ENCODE measurements at places on chromosomes 7 and 10. TPM values are rescaled to one million over a fixed set of nuclear protein-coding genes. Genes with fewer than 3 reads are reported as not detected.
A peak's percentile ranks its signal among the peaks of the same experiment; 100 is the strongest.

Gene SUN3
- not detected for total RNA-seq

Gene CHAT
- total RNA-seq: not detected

DNA sequence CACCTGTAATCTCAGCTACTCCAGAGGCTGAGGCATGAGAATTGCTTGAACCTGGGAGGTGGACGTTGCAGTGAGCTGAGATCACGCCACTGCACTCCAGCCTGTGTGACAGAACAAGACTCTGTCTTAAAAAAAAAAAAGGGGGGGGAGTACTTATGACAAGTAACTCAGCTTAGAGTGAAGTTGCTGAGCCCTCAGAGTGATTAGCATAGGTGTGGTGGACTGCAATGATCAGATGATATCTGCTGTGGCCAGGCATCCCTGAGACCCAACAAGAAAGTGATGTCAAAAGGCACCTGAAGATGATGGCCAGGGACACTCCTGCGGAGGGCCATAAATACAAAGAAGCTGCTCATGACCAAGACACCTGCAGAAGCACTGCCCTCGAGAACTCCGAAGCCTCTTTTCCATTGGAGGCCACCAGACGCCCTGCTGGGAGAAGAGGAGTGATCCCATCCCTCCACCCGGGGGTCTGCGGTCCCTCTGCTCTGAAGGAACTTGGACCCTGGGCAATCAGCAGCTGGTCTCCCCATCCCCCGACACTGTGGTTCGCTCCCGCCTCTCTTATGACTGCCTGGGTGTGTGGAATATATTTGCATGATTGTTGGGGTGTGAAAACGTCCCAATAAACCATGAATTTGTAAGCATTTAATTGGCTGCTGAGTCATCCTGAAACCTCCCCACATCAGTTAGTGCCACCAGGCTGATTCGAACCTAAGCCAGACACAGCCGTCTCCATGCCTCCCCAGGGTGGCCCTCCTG, 46.0 kb downstream of the RASGEF1A start:
- DNase-seq: no peak

Gene PALD1
- total RNA-seq: under 0.01 TPM

Gene SLC16A12
- total RNA-seq: 1.6 TPM

DNA sequence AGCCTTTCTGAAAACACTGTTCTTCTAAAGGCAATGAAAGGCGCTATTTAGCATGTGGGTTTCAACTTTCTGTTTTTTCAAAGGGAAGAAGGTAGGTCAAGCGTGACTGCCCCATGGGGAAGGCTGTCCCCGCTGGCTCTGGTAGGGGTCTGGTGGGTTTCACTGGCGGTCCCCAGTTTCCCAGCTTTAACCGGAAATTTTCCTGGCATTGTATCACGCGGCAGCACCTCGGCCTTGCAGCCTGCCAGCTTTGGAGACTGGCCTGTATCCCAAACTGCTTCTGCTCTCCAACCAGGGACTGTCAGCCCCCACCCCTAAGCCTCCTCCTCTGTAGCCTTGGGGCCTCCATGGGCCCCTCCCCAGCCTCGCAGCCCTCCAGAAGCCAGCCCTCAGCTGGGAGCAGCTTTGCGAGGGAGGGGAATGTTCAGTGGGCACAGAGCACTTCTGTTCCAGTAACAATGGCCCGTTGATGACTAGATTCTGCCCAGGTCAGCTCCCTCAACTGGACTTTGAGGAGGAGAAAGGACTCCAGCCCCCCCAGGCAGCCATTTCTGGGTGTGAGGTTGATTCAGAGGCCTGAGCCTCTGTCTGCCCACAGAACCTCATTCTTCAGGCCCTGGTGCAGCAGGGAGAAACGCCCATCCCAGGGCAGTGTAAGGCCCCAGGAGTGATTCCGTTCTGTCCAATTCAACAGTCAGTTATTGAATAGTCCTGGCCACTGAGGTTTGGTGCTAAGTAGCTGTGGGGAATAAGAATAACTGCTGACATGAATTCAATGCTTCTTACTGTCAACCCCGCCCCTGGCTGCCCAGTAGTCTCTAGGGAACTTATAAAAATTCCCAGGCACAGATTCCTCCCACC, 17.1 kb downstream of the CHST3 start:
- DNase-seq: no peak

- DNase-seq: no peak
Measured at GRCh38 chr10:105611244-105611798, 970.2 kb downstream of the SORCS3 start.

Gene EPO
- total RNA-seq: not detected

Gene MEOX2
- under 0.01 TPM for total RNA-seq

Gene NAT16
- not detected for total RNA-seq

Gene PCLO
- total RNA-seq: under 0.01 TPM

DNA sequence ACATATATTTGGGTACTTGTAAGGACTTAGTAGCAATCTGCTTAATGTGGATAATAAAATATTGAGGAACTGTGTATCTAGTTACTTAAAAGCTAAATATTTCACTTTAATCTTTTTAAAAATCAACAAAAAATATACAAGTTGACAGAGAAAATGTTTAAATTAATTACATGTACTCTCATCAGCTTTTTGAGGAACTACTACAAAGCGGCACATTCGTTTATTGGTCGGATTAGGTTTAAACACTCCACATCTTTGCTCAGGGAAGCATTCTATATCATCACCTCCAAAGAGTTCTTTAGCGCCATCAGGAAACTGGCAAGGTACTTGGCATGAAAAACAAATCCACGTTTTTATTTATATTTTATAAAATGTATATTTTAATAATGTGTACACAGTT, 1.6 kb downstream of the ATOH7 start:
- no peak for DNase-seq

Gene SPACDR
- total RNA-seq: 1.1 TPM

GRCh38 chr10:133097418-133097817, 9.7 kb downstream of the ADGRA1 start:
- DNase-seq: no peak

Gene GATA3
- total RNA-seq: not detected

Gene IPMK
- 2.0 TPM for total RNA-seq

- peak; percentile 77 for DNase-seq
Measured at GRCh38 chr10:100872034-100872791, 40.5 kb upstream of the SLF2 start.

Gene SIRT1
- 20.6 TPM for total RNA-seq

DNA sequence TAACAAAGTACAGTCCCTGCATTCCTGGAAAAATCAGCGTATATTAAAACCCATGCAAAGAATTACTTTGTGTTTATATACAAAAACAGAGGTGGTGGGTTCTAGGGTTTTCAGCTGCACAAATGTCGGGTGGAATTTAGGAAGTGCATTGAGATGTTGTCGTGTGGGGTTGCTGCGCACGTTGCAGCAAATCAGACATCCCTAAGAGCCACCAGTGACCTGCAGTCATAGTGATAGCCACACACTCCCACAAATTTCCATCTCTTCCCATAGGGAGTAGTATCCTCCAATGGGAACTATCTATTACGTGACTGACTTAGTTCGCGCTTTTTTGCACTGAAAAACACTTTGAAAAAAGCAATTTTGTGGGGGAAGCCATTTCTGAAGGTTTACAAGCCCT, 375.2 kb upstream of the GALNT17 start:
- no peak for DNase-seq

Gene AQP1
- total RNA-seq: 0.18 TPM

- DNase-seq: peak; percentile 64
Measured at GRCh38 chr10:50447691-50448090, 176.1 kb downstream of the SGMS1 start.

GRCh38 chr7:82443547-82444219, at the start of gene CACNA2D1:
Gene CACNA2D1 (minus strand): TSS chr7:82443777.
- DNase-seq: peak; percentile 91

Gene GNAT3
- total RNA-seq: not detected

Gene MBL2
- total RNA-seq: not detected

DNA sequence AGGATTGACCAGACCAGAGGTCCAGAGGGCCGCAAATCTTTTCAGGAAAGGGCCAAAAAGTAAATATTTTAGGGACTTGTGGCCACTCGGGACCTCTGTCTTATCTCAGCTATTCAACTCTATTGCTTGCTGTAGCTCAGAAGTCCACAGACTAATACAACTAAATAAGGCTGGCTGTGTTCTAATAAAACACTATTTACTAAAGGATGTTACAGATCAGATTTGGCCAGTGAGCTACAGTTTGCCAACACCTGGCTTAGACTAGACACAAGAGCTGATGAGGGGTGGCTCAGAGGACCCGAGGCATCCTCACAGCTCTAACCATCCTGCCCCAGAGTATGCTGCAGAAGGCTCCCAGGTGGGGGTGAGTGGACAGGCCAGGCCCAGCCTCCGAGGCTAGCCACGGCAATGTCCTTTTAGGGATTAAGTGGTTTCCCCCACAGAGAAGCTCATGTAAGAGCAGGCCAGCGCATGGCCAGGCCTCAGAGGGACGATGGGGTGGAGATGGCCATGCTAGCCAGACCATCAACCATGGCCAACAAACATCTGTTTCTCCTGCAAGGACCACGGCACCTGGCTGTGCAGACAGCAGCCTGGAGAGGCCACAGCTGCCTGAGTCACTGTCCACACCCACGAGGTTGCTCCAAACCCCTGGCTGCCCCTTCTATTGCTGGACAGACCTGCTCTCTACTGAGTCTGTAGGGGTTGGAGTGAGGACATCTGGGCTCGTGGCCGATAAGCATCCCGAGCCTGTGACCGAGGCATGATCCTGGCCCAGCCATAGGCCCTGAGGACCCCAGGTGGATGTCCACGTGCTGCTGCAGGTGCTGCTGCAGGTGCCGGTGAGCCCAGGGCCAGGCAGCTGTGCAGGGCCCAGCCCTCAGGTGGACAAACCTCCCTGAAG, 76.5 kb downstream of the AFAP1L2 start:
- no peak for DNase-seq

DNA sequence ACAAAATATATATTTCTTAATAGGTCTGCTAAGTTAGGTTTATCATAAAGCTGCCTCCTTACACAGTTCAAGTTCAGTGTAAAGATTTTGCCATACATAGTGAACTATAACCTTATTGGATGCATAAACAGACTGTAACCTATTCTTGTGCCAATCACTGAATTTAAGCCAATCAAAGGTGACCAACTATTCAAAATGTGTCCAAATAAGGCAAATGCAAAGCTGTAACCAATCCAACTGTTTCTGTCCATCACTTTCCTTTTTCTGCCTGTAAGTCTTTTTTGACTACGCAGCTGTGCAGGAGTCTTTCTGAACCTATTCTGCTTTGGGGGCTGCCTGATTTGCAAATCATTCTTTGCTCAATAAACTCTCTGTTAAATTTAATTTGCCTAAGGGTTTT, 11.6 kb upstream of the DNMBP start:
- DNase-seq: no peak

DNA sequence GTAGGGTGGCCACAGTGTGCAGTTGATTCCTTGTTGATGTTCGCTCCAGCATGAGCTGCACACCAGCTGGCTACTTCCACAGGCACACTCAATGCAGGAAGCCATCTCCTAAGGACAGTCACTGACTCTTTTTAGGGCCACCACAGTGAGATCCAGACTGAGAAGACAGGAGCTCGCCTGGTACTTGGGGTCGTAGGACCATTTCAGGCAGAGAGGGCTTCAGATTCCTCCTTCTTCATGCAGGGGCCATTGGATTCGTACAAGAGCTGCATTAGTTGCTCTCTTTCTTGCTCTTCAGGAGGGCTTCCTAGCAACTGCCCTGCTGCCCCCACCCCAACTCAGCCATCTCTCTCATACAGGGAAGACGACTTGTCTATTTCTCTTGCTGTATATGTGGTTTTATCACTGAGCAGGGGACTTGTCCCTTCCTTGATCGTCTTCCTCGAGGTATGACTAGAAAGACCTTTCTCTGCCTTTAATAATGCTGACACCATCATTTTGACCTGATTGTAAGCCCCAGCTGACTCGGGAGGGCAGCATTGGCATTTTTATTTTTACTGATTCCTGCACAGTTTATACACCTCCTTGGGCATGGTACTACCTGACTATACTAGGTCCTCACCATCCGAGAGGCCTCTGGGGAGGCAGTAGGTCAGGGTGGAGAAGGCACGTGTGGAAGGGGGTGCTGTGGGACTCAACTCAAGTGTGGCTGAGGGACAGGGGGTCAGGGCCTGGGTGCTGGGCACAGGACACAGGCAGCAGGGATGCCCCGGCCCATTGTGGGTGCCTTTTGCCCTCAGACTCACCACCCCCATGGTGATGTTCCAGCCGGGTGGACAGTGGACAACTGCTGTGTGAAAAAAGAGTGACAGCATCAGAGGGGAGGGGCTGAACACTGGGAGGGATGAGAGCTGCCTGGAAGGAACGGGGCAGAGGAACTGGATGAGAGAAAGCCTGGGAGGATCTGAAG, 136.7 kb upstream of the ZNF746 start:
- DNase-seq: no peak

Gene CALN1
- total RNA-seq: not detected

DNA sequence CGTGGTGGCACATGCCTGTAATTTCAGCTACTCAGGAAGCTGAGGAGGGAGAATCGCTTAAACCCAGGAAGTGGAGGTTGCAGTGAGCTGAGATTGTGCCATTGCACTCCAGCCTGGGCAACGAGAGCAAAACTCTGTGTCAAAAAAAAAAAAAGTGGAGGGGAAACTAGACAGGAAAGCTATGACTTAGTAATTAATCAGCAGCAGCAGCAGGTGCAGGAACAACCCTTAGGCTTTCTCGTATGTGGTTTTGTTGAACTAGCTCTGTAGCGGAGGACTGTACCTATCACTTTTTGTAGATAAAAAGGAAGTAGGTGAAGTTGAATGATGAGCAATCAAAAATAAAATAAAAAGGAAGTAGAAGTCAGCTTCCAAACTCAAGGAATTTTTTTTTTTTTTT, 76.9 kb upstream of the KMT2C start:
- no peak for DNase-seq

- DNase-seq: no peak
Measured at GRCh38 chr10:30911303-30911863, 120.3 kb downstream of the ZNF438 start.

Gene TEX36
- not detected for total RNA-seq

Gene AGR2
- not detected for total RNA-seq

GRCh38 chr7:33062023-33062781, at the start of gene NT5C3A:
Gene NT5C3A (minus strand): TSS chr7:33062776. CDS start chr7:33062705, 71 bp downstream.
- DNase-seq: no peak

Gene SKAP2
- 11.1 TPM for total RNA-seq

- no peak for DNase-seq
Measured at GRCh38 chr7:27208998-27209397, 9.1 kb upstream of the HOXA13 start.

GRCh38 chr7:226281-226895, 34.0 kb downstream of the FAM20C start:
- peak; percentile 72 for DNase-seq

- DNase-seq: no peak
Measured at GRCh38 chr10:62734781-62735463, 69.6 kb upstream of the ADO start.

DNA sequence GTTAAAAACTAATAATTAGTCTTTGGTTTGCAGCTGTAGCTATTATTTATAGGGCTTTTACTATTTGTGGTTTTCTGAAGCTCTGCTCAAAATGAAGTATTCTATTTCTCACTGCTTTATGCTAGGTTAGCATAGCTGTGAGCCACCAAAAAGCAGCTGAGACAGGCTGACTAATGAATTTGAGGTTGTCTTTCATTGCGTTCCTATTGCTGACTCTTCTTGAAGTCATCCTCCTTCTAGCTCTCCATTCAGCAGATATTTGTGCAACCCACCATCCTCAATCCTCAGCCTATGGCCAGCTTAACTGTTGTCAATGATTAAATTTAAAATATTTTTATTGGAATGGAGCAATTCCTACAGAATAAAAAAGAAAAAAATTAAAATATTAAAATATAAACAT, 2.1 kb upstream of the RALA start:
- DNase-seq: peak; percentile 97

All from IMR-90 (cell line).